Activated CD4-positive, alpha-beta memory T cell treated with anti-CD3 and anti-CD28 coated beads, Interleukin-2, amount 10 ng/mL, durations not matched to agents 7 days and 5 days (primary cell): ENCODE measurements at places on chromosomes 1 and 21. TPM values are rescaled to one million over a fixed set of nuclear protein-coding genes. Genes with fewer than 3 reads are reported as not detected.

Gene PRR9
- total RNA-seq: not detected

DNA sequence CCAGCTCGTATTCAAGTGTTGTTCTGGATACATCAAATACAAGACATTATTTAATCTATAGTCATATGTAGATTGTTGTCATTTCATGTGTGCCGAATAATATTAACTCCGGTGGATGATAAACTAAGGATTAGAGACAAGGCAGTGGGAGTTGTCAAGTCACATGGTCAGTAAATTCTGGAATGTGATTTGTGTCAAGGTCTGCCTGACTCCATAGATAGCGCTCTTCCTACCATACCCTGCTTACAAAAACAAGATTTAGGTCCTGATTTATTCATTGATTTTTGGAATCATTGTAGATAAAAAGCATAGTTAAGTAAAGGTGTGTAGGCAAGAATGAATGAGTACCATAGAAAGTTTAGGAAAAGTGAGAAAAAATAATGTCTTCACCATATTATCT, 2.6 kb downstream of the TNNI3K start:
- H3K4me3 ChIP-seq: no peak overlapping the region
- no peaks in the 10 kb centered on the region for H3K27me3 ChIP-seq
- H3K27ac ChIP-seq: no peak overlapping the region
- no peaks in the 10 kb centered on the region for H3K36me3 ChIP-seq
- no peak for DNase-seq
- H3K4me1 ChIP-seq: no peaks in the 10 kb centered on the region

- H3K27me3 ChIP-seq: no peaks in the 10 kb centered on the region
- H3K27ac ChIP-seq: no peak overlapping the region
- no peak for DNase-seq
- H3K36me3 ChIP-seq: peaks cover 41% of the 10 kb centered on the region
- H3K4me1 ChIP-seq: peaks cover 31% of the 10 kb centered on the region
- H3K4me3 ChIP-seq: no peak overlapping the region
Observed at GRCh38 chr1:67347688-67348472, 40.2 kb downstream of the IL12RB2 start.

Gene PDZK1
- total RNA-seq: 0.60 TPM

GRCh38 chr1:79128722-79129121, 122.2 kb upstream of the ADGRL4 start:
- DNase-seq: no peak
- H3K27ac ChIP-seq: no peak overlapping the region
- no peaks in the 10 kb centered on the region for H3K27me3 ChIP-seq

GRCh38 chr1:59046134-59046533, 250.8 kb upstream of the FGGY start:
- no peaks in the 10 kb centered on the region for H3K27me3 ChIP-seq
- DNase-seq: no peak
- H3K4me3 ChIP-seq: no peak overlapping the region
- peak overlapping the region; percentile 79 for H3K27ac ChIP-seq
- H3K4me1 ChIP-seq: peaks cover 35% of the 10 kb centered on the region

Gene SLC6A17
- total RNA-seq: not detected

DNA sequence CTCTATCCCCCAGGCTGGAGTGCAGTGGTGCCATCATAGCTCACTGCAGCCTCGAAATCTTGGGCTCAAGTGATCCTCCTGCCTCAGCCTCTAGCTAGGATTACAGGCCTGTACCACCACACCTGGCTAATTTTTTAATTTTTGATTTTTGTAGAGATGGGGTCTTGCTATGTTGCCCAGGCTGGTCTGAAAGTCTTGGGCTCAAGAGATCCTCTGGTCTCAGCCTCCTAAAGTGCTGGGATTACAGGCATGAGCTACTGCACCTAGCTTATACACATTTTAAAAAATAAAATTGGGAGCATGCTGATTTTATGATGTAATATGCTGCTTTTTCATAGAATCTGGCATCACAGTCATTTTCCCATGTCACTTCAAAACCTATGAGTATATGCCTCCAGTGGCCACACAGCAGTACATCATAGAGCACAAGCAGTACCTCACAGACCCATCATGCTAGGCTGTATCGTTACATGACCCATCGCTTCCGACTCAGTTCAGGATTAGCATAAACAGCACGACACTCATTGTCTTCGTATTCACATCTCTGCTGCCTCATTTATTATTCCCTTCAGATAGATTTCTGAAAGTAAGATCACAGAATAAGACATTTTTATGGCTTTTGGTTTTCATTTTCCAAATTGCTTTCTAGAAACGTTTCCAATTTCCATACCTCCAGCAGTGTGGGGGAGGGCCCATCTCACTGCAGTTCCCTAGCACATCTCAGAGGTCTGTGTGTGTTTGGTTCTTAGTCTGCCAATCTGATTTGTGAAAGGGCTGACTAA, 35.9 kb upstream of the CCSAP start:
- no peak for DNase-seq
- no peaks in the 10 kb centered on the region for H3K36me3 ChIP-seq
- H3K4me1 ChIP-seq: no peaks in the 10 kb centered on the region

Gene CFHR4
- total RNA-seq: not detected

DNA sequence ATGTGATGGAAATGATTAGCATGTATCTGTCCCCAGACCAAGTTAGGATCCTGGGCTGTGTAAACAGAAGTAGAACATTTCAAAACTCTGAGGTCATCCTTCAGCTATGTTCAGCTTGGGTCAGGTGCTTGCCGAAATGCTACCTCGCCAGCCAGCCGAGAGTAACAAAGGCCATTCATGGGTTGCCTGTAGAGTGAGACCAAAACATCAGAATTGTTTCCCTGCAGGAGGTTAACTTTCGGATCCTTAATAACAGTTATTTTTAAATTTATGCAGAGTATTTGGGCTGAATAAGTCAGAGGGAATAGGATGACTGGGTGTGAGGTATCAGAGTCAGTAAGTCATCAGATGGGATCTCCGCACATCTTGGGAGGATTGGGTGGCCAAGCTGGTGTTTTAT, 35.6 kb downstream of the SMYD2 start:
- no peak for DNase-seq
- H3K4me3 ChIP-seq: no peak overlapping the region
- peaks cover 28% of the 10 kb centered on the region for H3K36me3 ChIP-seq
- H3K27ac ChIP-seq: no peak overlapping the region
- peaks cover 5% of the 10 kb centered on the region for H3K4me1 ChIP-seq

DNA sequence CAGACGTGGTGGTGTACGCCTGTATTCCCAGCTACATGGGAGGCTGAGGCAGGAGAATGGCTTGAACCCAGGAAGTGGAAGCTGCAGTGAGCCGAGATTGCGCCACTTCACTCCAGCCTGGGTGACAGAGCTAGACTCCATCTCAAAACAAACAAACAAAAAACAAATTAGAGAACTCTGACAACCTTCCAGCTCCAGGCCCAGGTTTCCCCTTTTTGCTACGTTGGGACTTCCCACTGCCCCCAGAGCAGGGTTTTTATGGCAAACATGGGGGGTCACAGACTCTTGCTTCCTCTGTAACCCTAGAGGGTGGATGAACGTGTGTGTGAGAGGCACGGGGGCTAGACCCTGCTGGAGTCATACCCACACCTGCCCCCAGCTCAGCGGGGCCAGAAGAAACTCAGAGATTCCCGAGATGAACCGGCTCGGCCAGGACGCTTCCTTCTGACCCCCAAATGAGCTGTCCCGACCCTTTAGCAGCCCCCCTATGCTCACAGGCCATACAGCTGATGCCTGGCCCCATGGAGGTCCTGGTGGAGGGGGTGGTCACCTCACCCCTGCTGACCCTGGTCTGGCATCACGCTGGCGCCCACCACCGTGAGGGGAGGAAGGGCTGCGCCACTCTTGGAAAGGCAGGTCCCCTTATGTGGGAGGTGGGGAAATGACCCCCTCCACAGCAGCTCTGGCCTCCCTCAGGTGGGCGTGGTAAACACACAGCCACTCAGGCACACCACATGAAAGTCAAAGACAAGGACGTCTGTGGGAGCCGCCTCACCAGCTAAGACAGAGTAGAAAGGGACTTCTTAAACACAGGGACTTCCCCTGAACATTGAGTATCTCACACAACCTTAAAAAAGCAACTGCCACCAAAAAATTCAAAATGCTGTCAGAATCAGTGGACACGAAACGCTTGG, 7.1 kb downstream of the GPR157 start:
- no peaks in the 10 kb centered on the region for H3K27me3 ChIP-seq
- no peak overlapping the region for H3K4me3 ChIP-seq
- H3K27ac ChIP-seq: no peak overlapping the region

- peaks cover 6% of the 10 kb centered on the region for H3K4me1 ChIP-seq
- H3K27ac ChIP-seq: no peak overlapping the region
- peaks cover 3% of the 10 kb centered on the region for H3K27me3 ChIP-seq
- no peak overlapping the region for H3K4me3 ChIP-seq
- H3K36me3 ChIP-seq: no peaks in the 10 kb centered on the region
Observed at GRCh38 chr21:46168659-46169386, 13.4 kb upstream of the FTCD start.

- H3K4me3 ChIP-seq: no peak overlapping the region
- H3K4me1 ChIP-seq: no peaks in the 10 kb centered on the region
- H3K27ac ChIP-seq: no peak overlapping the region
- no peaks in the 10 kb centered on the region for H3K36me3 ChIP-seq
- DNase-seq: no peak
Observed at GRCh38 chr1:47834326-47834725, 162.9 kb downstream of the TRABD2B start.
